ENCODE measurements at places on chromosomes 4 and X.
A peak's percentile ranks its signal among the peaks of the same experiment; 100 is the strongest.

DNA sequence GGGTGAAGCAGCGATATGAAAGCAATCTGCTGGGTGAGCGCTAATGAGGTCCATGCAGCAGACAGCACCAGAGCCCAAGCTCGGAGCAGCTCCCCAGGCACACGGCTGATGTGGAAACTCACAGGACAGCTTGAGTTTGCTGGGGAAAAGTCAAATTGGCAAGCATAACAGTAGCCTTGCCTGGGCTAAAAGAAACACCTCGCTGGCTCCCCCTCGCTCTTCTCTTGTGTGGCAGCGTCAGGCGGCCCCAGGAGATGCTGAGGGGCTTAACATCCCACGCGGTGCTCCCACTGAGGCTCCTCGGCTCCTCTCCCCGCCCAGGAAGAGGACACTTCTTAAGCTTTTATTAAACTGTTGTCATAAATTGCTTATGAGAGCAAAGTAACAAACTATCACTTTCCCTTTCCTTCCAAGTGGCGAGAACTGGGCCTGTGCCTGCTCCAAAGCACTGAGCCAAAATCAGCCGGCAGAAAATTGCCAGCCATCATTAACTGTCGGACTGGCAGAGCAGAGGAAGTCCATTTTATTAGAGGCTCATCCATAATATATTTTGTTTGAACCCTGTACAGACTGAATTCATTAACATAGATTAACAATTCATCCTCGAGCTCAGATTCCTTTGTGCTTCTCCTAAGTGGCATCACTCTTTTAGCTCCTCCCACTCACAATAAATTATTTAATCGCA, 111.4 kb downstream of the TSPAN5 start:
- no peak for DNase-seq

DNA sequence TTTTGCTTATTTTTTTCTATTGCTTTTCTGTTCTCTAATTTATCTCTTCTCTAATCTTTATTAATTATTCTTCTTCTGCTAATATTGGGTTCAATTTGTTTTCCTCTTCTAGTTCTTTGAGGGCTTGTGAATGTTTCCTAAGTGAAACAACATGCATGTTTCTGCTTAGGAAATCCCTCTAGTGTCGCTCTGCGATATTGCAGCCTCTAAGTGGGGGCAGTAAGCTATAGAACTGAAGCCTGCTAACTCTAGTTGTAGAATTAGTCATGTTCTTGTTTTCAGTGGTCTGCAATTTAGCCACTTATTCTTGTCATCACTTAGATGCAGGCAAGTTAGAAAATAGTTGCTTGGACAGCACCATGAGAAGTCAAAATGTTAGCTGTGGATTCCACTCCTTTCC, 222.6 kb downstream of the SPIN4 start:
- DNase-seq: peak; percentile 3

- no peak for DNase-seq
Observed at GRCh38 chr4:78596111-78596742, 44.7 kb downstream of the ANXA3 start.

DNA sequence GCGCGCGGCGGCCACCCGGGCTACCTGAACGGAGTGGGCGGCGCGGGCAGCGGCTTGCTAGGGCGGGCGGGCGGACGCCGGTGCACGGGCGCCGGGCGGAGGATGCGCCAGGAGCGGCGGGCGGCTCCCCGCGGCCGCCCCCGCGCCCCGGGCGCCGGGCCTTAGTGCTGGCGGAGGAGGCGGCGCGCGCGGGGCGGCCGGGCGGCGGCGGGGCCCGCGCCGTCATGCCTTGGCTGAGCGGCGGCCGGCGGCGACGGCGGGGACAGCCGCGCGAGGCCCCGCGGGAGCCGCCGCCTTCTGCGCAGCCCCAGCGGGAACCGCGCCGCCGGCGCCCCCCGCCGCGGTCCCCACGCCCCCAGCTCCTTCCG, 48.2 kb downstream of the CLDN34 start:
- DNase-seq: no peak

GRCh38 chrX:44039556-44039955, 66.4 kb upstream of the NDP start:
- no peak for DNase-seq

DNA sequence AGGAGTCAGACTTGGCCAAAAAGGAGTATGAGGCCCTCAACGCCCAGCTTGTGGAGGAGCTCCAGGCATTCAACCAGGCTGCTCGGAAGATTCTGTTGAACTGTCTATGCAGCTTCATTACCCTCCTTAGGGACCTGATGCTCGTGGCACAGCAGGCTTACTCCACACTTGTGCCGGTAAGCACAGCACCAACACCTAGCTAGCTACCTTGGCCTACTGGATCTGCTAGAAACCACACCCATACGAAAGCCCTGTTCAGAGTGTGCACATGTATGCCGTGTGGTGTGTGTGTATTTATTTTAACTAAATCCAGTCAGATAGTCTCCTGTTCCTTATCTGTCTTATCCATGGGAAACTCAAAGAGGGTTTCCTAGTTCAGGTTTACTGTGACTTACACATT, 49.3 kb downstream of the INTS12 start:
- no peak for DNase-seq

DNA sequence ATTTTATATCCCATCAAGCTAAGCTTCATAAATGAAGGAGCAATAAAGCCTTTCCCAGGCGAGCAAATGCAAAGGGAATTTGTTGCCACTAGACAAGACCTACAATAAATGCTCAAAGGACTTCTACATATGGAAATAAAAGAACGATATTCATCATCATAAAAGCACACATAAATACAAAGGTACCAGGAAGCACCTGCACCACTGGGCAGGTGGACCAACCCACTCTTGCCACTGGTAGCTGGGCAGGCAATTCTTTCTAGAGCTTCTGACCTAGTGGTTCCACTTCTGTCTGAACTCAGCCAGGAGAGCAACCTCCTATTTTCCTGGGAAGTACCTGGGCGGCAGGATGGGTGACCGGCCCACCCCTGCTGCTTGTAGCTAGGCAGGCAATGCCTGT, 237.2 kb upstream of the ITM2A start:
- no peak for DNase-seq

Measured in stimulated activated CD4-positive, alpha-beta T cell treated with anti-CD3 and anti-CD28 coated beads, Interleukin-12 subunit alpha, Interleukin-12 subunit beta, amount 100 ng/mL, for 4 hours (primary cell).